Stimulated activated naive CD8-positive, alpha-beta T cell treated with anti-CD3 and anti-CD28 coated beads, Interleukin-15, amount 100 ng/mL, for 72 hours (primary cell): ENCODE measurements at places on chromosomes 1 and 21.

DNA sequence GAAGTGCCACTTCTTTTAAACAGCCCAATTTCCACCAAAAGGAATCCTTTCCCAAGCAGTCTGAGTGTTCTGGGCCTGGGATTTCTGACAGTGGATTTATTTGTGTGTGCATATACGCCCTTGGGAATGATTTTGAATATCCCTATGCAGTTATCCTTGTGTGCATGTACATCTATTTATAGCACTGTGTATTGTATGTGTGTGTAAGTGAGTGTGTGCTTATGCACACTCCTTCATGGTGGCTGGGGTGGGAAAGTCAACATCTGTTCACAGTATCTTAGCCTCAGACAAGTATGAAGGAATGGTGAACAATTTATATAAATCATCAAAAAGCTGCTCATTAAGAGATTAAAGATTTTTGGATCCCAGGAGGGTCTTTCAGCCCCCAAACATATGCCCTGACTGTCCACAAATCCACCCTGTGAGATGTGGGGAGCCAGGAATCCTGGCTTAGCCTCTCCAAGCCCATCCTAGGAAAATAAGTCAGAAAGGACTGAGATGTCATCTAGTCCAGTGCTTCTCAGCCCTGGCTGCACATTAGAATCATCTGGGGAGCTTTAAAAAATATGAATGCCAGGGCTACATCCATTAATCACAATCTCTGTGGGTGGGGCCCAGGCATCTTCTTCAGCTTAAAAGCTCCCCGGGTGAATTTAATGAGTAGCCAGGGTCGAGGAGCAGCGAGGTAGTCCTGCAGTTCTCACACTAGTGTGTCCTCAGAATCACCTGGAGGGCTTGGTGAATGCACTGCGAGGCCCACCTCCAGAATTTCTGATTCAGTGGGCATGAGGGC is 101.4 kb downstream of the PLXNA2 start:
- no peak for DNase-seq

- no peak for DNase-seq
Measured at GRCh38 chr1:214272964-214273533, 7.9 kb upstream of the SMYD2 start.

- no peak for DNase-seq
Measured at GRCh38 chr1:40389322-40389803, 15.8 kb downstream of the SMAP2 start.

GRCh38 chr21:30942192-30942591 is 60.8 kb upstream of the KRTAP11-1 start:
- DNase-seq = no peak

GRCh38 chr1:113433184-113433583 is 42.9 kb downstream of the MAGI3 start:
- no peak for DNase-seq

- DNase-seq = no peak
Measured at GRCh38 chr1:54577612-54578011, 29.6 kb downstream of the ACOT11 start.

- no peak for DNase-seq
Measured at GRCh38 chr1:40409467-40409866, 35.9 kb downstream of the SMAP2 start.

DNA sequence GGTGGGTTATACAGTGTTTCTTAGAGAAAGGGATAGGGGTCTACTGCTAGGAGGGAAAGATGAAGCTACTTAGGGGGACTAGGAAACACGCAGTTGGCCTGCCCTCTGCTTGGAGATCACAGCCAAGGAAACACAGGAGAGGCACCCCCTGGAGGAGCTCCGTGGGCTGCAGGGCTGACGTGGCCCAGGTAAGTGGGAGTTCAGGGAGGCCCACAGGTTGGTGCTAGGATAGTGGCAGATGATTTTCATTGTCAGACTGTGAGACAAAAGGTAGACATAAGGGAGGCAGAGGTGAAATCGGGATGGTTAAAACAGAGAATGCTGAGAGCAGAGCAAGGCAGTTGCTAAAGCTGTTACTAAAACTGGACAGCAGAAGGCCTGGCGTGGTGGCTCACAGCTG is 463.0 kb downstream of the DSCAM start:
- no peak for DNase-seq

GRCh38 chr1:5640845-5641244 is 351.4 kb downstream of the NPHP4 start:
- DNase-seq = no peak

GRCh38 chr1:87918398-87918797 is 589.7 kb downstream of the LMO4 start:
- DNase-seq = no peak

GRCh38 chr1:41135196-41135947 is 106.7 kb downstream of the SCMH1 start:
- no peak for DNase-seq

DNA sequence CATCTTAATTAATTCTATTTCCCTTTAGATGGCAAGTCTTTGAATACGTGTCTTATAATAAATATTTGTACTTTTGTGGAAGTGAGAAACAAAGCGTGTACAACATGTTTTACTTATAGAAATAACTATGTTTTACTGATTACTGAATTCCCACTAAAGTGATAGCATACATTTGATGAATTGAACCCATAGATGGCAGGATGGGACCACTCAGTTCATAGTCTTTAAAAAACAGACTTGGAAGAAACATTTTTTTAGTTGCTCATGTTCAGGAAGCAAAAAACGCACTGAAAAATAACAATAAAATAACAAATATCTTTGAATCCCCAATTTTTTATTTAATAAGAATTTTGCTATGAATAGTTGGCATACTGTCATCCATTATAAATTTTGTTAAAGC is 507.1 kb upstream of the ZRANB2 start:
- DNase-seq = no peak

GRCh38 chr1:67175530-67176087 is 9.4 kb downstream of the IL23R start:
- DNase-seq = no peak

- no peak for DNase-seq
Measured at GRCh38 chr1:196550731-196551130, 57.5 kb downstream of the KCNT2 start.

GRCh38 chr1:1118876-1119220 is 3.0 kb upstream of the C1orf159 start:
- no peak for DNase-seq

- DNase-seq = no peak
Measured at GRCh38 chr21:26818906-26819305, 26.3 kb downstream of the ADAMTS1 start.

GRCh38 chr21:38159355-38159754 is 97.4 kb upstream of the KCNJ15 start:
- peak; percentile 56 for DNase-seq

DNA sequence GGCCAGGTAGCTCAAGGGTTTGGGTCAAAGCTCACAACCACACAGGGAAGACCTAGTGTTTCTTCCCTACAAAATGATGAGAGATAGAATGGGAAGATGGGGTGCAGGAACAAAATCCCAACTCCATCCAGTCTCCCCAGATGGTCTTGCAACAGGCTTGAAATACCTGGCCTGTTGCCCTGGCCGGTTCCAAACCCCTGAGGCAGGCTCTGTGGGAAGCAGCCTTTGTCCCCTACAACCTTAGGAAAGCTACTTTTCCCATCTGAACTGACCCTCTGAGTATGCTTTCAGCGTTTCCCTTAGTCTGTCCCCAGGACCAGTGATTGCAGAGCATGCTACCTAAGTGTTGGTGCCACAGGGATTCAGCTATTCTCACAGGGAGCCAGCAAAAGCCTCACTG is 104.0 kb downstream of the GDAP2 start:
- DNase-seq = no peak

DNA sequence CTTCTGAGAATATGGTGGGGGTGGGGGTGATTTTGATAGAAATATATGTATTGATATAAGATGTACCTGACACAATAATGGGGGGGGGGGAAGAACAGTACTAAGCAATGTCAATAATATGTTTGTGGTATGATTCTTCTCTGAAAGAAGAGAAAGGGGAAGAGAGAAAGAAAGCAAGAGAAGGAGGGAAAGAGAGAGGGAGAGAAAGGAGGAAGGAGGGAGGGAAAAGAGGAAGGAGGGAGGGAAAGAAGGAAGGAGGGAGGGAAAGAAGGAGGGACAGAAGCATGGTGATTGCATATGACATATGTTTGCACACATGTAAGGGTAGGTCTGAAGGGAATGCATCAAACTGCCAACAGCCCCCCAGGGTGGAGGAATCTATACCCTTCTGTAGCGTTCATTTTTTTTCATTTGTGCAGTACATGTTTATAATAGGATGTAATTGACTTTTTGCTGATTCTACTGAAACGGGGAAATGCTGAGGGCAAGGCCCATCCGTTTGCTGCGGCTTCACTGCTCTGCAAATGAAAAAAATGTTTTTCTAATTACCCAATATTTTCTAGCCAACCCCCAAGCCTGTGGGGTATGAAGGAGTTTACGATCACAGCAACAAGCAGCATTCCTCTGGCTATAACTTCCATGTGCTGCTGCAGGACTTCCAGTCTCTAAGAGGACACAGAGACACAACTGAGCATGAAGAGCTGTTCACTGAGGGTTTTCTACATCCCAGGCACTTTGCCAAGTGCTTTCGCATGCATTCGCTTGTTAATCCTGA is 119.3 kb upstream of the ZC3H12A start:
- no peak for DNase-seq

GRCh38 chr1:94955767-94956632 is 29.1 kb upstream of the CNN3 start:
- no peak for DNase-seq

GRCh38 chr1:179598631-179599030 is 7.0 kb downstream of the TDRD5 start:
- no peak for DNase-seq

GRCh38 chr1:31831397-31832378 is 15.9 kb upstream of the SPOCD1 start:
- DNase-seq = no peak

- DNase-seq = no peak
Measured at GRCh38 chr1:244336232-244336899, 115.3 kb downstream of the ADSS2 start.

GRCh38 chr1:197441999-197442414 is 174.0 kb downstream of the CRB1 start:
- no peak for DNase-seq

- DNase-seq = no peak
Measured at GRCh38 chr1:187477103-187477502, 648.4 kb downstream of the PLA2G4A start.

DNA sequence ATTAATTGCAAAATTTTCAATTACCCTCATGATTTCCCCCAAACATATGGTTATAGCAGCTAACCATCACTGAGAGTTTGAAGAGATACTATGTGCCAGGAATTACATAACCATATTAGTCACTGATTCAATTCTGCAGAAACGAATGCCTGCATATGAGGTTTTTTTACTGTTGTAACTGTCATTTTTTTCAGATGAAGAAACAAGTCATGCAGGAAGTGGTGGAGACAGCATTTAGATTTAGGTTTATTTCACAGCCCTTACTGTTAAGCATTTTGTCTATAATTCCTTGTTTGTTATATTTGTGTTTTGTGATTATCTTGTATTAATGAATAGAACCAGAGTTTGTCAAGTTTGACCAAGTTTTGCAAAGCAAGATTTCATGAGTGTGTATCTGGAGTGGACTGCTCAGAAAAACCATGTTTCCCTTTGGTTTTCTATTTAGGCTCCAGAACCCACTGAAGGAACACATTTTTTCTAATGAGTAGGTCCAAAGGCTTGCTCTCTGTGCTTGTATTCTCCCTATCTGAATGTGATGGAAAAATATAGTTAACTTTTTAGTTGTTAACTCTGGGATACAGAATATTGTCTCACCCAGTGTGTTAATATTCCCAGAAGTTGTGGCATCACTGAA is 308.5 kb upstream of the ADAMTS5 start:
- DNase-seq = no peak

GRCh38 chr21:43658769-43659135 is 536 bp downstream of the HSF2BP start:
- DNase-seq = no peak

GRCh38 chr1:246153796-246154212 is 353.3 kb downstream of the SMYD3 start:
- no peak for DNase-seq

DNA sequence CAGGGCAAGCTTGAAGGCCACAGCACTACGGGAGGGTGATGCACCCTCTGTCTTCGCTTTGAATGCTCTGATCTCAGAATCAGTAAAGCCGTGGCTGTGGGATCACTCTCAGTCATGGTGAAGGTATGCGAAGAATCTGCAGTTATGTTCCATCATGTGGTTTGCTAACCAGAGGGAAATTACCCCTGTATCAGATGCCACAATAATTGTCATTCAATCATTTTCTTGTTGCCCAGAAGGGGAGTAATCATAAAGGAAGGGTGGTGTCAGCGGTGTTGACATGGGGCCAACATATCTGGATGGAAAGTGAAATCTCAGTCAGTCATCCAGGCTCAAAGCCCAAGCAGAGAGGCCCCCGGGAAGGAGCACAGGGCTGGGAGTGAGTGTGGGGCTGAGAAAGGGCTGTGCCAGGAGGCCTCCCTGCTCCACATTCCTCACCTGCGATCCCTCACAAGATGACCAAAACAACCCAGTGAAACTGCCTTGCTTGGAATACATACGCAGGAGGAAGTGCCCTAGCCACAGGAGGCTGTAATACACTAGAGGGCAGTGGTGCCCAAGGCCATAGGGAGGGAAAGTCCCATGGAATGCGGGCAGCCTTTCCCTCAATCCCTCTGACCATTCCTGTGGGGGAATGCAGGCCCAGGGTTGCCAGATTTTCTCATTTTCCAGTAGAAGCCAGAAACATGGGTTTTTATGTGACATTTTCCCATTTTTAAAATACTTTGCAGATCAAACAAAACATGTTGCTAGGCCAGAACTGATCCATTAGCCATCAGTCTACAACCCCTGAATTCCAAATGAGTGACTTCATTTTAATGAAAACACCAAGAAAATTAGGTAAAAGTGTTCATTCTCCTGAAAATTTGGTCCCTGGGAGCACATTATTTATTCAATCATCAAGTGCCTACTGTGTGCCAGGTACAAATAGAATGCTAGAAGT is 95.7 kb upstream of the VANGL1 start:
- DNase-seq = peak; percentile 16

DNA sequence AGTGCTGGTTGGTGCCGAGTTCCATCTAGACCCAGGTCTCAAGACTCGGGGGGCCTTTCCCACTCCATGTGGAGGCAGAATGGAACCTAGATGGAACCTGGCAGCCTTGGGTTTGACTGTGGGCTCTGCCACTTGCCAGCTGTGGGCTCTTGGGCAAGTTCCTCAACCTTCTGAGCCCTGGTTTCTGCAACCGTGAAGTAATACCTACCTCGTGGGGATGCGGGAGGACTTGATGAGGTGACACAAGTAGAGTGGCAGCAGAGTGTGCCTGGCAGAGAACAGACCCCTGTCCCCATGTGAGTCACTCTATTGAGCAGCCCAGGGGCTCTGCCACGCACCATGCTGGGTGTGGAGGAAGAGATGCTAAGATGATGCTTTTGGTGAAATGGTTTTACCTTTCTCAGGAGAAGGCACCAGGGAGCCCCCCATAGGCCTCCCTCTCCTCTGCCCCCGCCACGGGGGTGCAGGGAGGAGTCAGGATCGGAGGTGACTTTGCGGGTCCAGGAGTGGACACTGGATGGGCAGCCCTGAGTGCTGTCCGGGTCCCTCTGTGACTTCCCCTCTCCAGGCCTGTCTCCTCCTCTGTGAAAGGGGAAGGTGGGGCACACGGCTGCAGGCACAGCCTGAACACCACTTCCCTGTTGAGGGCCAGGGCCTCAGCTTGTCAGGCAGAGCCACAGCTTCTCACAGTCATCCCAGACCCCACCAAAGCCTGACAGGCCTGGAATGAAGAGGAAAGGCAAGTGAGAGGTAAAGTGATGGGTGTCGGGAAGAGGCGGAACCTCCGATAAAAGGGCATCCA is 36.7 kb upstream of the EDN2 start:
- DNase-seq = no peak
